Activated CD4-positive, alpha-beta memory T cell treated with anti-CD3 and anti-CD28 coated beads for 36 hours (primary cell): ENCODE measurements at places on chromosomes 5 and 9. TPM values are rescaled to one million over a fixed set of nuclear protein-coding genes. Genes with fewer than 3 reads are reported as not detected.

The CER1 gene
- total RNA-seq, result not detected

The RIMOC1 gene
- 25.8 TPM for total RNA-seq

The SURF4 gene
- total RNA-seq, result 368 TPM

The NRG2 gene
- not detected for total RNA-seq

The FOXD1 gene
- 0.46 TPM for total RNA-seq

The FBXW5 gene
- total RNA-seq, result 69.4 TPM

The BRINP1 gene
- total RNA-seq, result not detected

The DMRTA1 gene
- not detected for total RNA-seq

The GABRA1 gene
- not detected for total RNA-seq

The ERCC8 gene
- 7.7 TPM for total RNA-seq

The PTGDS gene
- total RNA-seq, result not detected

The DBH gene
- total RNA-seq, result not detected

The POU5F2 gene
- 0.27 TPM for total RNA-seq

The OBP2B gene
- total RNA-seq, result not detected

The LRRC70 gene
- total RNA-seq, result 0.34 TPM
